ENCODE measurements at places on chromosomes 2 and 18. TPM values are rescaled to one million over a fixed set of nuclear protein-coding genes. Genes with fewer than 3 reads are reported as not detected.

DNA sequence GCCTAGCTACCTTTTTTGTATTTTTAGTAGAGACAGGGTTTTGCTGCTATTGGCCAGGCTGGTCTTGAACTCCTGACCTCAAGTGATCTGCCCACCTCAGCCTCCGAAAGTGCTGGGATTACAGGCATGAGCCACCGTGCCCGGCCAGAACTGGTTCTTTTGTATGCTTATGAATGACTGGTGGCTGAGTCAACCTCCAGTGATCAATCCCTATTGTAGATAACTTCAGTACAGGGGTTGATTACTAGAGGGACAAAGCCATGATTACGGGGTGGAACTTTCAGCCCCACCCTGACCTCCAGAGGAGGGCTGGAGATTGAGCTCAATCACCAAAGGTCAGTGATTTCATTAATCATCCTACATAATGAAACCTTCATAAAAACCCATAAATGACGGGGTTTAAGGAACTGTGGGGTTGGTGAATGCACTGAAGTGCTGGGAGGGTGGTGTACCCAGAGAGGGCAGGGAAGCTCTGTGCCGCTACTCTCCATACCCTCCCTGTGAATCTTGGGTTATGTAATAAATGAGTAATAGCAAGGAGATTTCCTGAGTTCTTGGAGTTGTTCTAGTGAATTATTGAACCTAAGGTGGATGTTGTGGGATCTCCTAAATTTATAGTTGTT is 281.8 kb upstream of the CXCR4 start:
- no peak for DNase-seq

Gene APCDD1
- total RNA-seq: 139 TPM

Gene WNT10A
- 5.5 TPM for total RNA-seq

DNA sequence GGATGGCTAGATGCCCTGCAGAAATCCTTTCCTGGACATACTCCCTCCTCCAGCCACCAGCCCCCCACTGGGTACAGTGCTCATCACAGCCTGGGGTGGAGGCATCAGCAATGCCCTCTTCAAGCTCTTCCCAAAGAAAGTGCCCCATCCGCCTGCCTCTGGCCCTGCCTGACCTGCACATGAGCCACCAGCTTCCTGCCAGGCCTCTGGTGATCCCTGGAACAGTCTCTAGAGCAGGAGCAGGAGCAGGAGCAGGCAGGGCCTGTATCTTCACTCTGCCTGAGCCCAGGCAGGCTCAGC is 54.1 kb upstream of the CAB39 start:
- DNase-seq: no peak

DNA sequence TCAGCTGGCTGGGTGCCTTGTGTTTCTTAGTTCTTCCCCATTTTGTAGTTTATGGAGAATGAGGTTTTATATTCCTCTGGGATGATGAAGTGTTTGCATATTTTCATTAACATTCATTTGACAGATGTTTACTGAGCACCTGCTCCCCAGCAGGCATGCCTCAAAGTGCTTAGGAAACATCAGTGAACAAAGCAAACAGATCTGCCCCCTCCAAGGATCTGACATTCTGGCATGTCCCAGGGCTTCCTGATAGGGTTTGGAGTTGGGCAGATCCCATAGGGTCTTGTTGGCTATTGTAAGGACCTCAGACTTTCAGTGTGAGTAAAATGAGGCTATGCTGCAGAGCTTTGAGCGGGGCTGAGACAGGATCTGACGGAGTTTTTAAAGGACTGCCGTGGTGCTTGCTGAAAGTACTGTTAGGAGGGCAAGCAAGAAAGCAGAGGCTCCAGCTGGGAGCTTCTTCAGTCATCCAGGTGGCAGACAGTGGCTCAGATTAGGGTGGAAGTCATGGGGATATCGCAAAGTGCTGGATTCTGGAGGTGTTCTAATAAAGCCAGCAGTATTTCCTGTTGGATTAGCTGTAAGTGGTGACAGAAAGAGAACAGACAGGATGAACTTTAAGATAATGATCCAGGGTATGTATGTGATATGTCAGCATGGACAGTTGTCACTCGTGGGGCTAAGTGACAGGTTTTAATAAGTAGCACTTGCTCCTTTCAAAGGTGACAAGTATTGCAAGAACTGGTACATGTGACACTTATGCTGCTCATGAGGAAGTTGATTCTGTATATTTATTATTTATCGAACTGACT is 11.3 kb upstream of the IAH1 start:
- no peak for DNase-seq

- DNase-seq: no peak
Observed at GRCh38 chr2:191629001-191629453, 48.9 kb upstream of the NABP1 start.
